ENCODE measurements at places on chromosomes 2 and 18.

DNA sequence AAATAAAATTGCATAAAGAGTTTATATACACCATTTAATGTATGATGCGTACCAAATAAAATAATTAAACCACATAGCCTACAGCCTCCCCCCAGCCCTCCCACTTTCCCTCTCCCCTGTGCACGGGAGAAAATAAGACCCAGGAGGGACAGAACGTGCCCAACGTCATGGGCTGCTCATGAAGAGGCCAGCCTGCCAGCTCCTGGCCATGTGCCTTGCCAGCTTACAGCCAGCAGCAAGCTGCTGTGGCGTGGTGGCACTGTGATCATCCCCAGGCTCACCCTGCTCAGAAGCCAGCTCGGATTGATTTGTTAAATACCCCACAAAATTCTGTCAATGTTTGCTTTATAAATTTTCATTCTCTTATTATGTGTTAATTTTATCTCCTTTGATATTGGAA, 7.6 kb downstream of the GPR148 start:
- DNase-seq = no peak

DNA sequence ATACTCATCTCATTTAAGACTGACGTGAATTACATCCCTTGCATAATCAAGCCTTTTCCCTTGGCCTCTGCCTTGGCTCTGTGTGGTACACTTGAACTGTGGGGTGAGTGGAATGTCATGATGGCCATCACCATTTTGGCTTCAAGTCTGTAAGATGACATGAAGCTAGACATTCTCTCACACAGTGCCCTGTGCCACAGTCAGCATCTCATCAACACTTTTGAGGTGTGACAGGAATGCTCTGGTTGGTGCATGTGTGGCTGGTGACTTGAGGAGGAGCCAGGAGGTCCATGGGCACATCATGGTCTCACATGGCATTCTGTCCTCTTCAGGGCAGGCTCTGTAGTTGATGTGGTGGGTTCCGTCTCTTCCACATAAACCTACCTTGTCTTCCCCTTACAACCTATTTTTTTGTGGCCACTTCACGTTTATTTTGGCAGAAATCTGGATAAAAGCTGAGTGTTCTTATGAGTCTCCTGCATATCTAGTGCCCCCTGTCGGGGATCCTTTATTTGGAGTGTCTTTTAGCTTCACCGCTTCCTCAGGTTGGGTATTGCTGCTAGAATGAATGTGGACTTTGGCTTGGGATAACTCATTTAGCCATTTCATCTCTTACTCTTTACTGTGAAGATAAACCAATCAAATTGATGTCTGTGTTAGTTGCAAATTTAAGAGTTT, 28.1 kb downstream of the MAP4K4 start:
- DNase-seq = no peak

- no peak for DNase-seq
Measured at GRCh38 chr2:74304332-74305148, 38.7 kb downstream of the SLC4A5 start.

- DNase-seq = no peak
Measured at GRCh38 chr2:133504566-133505505, 63.4 kb downstream of the NCKAP5 start.

- DNase-seq = no peak
Measured at GRCh38 chr2:108363024-108363907, 14.5 kb upstream of the SULT1C4 start.

DNA sequence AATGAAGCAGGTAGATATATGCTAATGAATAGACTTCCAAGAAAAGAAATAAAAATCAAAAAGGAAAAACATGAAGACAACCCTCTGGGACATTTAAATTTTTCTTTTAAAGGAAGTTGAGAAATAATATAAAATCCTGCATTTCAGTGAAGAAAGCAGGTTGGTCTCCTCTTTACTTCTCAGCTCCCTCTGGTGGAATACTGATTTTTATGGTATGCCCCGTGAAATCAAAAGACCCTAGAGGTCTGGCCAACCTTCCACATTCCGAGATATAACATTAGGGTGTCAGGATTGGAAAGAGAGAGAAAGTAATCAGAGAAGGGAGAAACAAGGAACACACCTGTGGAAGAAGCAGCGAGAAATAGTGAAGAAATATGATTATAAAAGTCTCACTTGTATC, 72.7 kb downstream of the DNER start:
- no peak for DNase-seq

- no peak for DNase-seq
Measured at GRCh38 chr18:11669271-11669947, 19.7 kb upstream of the GNAL start.

- DNase-seq = no peak
Measured at GRCh38 chr2:10085668-10086059, 5.5 kb upstream of the CYS1 start.

- no peak for DNase-seq
Measured at GRCh38 chr2:204453730-204454167, 91.5 kb upstream of the PARD3B start.

DNA sequence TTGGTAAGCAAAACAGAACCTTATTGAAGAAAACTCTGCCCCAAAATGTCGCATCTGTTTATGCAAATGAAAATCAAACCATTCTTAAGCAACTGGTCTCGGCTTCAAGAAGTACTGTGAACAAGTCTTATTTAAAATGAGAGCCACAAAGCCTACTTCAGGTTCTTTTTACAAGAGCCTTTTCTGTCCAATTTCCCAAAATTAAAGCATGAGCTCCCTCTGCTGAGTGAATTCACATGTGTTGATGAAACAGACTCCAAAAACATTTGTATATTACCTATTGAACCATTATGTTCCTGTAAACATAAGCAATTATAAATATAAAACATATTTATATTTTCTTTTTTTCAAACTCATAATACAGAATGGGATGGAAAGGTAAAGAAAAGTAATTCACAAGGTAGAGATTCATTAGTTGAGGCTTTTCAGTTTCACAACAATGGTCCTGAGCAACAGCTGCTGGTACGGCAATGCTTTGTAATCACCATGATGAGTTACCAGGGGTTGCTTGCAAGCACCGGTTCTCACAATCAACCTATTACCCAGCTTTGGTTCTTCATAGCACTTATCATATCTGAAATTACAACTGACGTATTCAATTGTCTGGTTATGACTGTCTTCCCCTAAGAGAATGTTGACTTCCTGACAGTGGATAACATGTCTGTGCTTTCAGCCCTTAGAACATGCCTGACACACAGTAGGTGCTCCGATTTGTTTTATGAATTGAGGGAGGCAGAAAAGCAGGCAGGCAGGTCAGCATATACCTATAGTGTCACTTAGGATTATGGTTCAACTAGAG, 108.4 kb upstream of the BZW1 start:
- no peak for DNase-seq

GRCh38 chr18:4284528-4284927, 170.6 kb downstream of the DLGAP1 start:
- DNase-seq = no peak

GRCh38 chr2:176553685-176554100, 284.5 kb downstream of the MTX2 start:
- DNase-seq = no peak

GRCh38 chr2:55875434-55876135, 48.0 kb downstream of the EFEMP1 start:
- DNase-seq = no peak

DNA sequence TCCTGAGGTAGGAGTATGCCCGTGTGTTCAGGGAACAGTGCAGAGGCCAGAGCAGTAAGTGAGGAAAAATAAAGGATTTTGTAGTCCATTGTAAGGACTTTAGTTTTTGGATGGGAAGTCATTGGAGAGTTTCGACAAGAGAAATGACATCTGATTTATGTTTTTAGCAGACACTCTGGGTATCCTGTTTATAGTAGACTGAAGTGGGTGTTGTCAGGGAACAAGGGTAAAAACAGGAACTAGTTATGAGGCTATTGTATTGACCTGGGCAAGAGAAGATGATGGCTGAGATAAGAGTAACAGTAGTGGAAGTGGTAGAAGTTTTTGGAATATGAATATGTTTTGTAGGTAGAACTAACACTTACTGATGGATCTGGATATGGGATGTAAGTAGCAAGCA, 59.8 kb downstream of the GTF2A1L start:
- no peak for DNase-seq

DNA sequence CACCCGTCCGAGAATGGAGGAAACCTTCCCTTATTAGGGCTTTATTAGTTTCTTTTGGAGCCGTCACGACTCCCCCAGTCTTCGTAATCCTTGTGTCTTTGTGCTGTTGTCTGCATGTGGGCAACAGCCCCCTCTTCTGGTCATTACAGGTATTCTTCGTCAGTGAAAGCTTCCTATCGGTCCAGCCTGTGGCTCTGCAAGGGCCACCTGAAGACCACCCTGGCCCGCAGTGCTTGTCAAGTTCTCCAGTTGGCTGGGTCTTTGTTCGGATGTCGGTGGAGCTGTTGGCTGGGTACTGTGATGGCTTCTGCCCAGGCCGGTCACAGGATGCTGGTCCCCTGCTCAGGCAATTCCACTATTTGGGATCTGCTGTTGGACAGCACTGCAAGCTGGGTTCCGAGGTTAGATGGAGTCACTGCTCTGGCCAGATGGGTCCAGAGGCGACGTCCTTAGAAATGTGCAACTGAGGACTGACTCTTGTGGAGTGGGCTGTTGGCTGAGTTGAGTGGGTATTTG, 19.2 kb downstream of the E2F6 start:
- DNase-seq = peak; percentile 42

DNA sequence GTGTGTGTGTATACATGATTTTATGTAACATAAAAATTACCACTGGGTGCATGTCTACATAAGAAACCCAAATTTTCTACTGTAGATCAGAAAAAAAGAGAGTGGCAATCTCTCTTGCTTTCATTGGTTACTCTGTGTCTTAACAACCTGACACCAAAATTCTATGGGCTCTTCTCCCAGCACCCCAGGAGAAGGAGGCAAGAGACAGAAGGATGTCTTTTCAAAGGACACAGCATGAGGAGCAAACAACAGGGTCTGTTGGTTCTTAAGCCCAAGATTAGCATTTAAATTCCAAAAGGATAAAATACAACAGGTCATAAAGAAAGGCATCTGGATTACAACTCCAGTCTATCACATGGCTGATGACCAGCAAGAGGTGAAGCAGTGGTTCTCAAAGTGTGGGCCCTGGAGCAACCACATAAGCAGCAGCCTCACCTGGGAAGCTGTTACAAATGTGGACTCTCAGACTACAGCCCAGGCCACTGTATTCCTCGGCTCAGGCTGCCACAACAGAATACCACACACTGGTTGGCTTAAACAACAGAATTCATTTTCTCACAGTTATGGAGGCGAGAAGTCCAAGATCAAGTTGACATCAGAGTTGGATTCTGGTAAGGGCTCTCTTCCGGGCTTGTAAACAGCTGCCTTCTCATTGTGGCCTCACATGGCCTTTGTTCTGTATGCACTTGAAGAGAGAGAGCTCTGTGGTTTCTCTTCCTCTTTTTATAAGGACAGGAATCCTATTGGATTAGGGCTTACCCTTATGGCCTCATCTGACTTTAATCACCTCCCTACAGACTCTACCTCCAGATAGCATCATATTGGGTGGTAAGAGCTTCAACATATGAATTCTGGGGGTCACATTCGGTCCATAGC, 79.8 kb upstream of the RNF152 start:
- DNase-seq = no peak

DNA sequence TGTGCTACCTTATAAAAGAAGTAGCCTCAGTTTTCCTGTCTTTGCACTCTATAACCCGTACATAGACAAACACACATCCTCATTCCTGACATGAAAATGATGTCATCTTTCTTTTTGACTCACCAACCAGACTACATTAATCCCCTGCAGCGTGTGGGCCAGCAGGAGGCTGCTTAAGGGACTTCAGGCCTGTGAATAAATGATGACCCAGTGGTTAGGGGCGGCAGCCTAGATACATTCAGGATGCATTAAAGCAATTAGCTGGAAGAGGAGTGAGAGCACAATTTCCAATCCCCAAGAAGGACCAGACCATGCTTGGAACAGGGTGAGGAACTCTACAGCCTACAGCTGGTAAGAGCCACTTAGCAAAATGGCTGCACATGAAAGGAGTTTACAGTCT, 57.3 kb upstream of the KLF7 start:
- no peak for DNase-seq

DNA sequence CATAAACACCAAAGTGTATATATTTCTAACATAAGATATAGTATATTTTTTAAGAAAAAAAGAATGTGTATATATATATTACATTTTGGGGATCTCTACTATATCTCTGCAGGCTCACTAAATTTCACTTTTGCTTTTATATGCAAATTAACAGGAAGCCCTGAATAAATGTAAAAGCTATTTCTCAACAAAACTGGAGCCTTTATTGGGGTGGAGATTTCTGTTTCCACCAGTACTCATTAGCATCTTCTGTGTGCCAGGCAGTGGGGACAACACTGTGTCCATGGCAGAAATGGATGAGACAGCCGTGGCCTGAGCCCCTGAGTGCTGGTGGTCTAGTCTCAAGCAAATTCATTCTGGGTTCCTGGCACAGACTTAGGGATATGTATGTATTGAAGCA, 41.3 kb downstream of the C18orf63 start:
- no peak for DNase-seq

- DNase-seq = no peak
Measured at GRCh38 chr2:112836695-112837117, at the start of gene IL1B. Gene IL1B (minus strand): TSS chr2:112836779. CDS start chr2:112836229, 550 bp downstream.

DNA sequence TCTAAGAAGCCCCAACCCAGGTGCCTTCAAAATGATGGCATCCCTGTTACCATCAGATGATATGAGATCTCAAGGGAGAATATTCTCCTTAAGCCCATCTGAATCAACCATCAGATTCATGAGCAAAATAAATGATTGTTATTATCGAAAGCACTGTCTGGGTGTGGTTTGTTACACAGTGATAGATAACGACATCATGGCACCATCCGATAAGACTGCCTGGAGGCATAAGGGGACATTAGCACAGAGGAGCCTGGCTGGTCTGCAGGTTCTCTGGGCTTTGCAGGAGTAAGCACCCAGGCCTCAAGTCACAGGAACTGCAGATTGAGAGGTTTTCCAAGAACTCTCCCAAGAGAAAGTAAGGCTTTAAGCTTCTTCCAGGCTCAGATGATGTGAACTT, 15.6 kb downstream of the BMP10 start:
- no peak for DNase-seq

DNA sequence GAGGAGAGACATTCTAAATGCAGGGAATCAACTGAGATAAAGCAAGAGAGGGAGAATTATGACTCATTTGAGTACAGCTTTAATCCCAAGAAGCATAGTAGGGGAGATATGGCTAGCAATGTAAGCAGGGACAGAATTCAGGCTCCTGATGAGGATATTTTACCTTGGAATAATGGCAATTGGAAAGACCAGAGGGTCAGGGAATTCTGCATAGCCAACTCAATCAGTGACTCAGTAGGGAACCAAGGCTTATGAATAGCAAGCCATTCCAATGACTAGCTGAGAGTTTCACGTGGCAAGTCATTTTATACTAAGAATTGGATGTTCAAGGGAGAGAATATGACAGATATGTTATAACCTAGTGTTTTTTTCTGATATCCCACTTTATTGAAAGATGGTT, 563.8 kb upstream of the NETO1 start:
- DNase-seq = no peak
